AG10803 (cell line): ENCODE measurements at places on chromosomes 4 and X.

DNA sequence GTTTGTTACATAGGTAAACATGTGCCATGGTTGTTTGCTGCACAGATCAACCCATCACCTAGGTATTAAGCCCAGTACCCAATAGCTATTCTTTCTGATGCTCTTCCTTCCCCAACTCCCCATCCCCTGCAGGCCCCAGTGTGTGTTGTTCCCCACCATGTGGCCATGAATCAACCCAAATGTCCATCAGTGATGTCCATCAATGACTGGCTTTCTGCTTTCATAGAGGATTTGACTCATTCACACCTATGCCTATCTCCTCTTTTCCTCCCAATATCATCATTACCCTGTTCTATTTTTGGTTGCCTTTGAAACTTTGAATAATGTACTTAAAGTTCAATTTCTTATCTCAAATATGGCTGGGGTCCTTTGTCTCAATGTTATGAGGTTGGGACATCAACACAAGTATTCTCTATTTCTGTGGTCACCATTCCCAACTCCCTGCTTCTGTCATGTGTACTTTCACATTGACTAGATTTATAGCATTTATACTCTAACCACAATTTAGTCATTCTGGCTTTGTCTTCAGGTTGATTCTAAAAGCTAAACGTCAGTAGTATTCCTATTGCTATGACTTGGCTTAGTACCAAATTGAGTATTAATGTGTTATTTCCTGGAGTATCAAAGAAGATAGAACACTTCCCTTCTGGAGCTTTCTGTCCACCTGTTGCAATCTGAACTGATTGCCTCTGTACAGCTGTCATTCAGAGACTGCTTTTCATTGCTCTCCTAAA lies 107.2 kb downstream of the TAB3 start:
- no peak for DNase-seq

DNA sequence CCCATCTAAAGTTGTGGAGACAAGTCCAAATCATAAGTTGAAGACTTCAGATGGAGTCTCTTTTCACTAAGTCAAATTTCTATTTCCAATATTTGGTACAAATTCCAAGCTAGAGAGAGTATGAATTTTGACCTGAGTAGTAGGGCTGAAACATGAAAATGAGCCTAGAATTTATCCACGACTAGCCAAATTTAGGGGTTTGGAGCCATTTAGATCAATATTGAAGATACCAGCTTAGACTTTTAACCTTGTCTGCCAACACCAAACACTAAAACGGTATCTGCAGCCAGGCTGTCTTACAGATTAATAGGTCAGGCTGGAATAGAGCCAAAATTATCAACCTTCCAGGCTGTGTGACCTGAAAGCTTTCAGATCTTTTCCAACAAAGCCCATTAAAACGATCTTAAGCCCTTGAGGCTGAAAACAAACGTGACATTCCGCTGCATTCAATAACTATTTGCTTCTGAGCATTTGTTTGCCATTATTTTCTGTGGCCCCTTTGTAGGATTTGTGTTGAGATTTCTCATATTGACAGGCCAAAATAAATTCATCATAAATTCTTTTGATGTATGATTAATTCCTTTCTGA lies 268.7 kb upstream of the DKK2 start:
- no peak for DNase-seq

- peak; percentile 12 for DNase-seq
These were observed 72.1 kb downstream of the ARHGEF38 start for GRCh38 chr4:105624530-105624929.

DNA sequence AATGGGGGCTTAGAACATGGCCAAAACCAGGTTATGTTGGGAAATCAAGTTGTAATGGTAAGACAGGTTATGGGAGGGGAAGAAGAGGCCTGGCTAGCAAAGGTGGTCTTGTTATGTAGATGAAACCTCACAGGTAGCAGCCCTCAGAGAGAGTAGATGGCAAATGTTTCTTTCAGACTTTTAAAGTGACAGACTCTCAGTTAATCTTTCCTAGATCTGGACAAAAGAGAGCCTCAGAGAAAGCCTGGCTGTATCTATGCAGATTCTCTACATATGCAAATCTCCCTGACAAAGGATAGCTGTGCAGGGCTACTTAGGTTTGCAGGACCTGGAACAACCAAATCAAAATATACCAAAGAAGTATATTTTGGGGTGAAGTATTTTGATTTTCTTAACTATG lies 284.1 kb upstream of the AMOT start:
- DNase-seq = no peak

GRCh38 chrX:131081772-131082740 lies 23.9 kb downstream of the ARHGAP36 start:
- DNase-seq = no peak

DNA sequence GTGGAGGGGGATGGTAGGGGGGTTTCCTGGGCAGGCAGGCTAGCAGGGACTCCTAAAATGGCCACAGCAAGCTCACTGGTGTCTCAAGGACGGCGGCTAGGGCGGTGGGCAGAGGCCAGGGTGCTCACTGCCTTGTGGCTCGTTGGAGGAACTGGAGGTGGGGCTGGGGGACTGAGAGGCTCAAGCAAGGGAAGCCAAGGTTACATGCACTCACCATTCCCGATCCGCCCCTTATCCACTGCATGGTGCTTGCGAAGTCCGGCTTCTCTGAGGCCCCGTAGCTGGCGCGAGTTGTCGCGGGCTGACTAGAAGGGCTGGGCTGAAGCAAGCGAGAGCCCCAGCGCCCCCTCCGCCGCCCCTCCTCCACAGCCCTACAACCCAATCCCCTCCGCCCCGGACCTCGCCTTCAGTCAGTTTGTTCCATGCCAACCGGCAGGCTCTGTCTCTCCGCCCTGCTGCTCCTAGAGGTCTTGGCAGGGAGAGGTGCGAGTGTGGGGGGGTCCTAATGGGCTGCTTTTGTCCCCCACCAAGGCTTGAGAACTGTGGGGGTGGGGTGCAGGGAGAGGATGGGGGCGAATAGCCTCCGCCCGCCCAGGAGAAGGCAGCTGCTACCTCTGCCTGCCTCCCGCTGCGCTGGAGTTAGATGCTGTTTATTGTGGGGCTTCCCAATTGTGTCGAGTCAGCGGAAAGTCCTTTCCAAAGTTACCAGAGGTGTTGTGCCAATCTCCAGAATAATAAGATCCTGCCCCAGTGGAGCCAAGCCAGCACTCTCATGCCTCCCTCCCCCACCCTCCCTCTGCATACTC lies at the start of gene ARHGEF9:
TSS of gene ARHGEF9 (minus strand) at position 313 of the 806 bp plus-strand sequence. CDS start at position 244, 69 bp downstream.
- DNase-seq = peak; percentile 3

- DNase-seq = no peak
These were observed 102.5 kb downstream of the LARP7 start for GRCh38 chr4:112739442-112739841.

GRCh38 chrX:128781506-128781905 lies 729.3 kb upstream of the ACTRT1 start:
- no peak for DNase-seq

DNA sequence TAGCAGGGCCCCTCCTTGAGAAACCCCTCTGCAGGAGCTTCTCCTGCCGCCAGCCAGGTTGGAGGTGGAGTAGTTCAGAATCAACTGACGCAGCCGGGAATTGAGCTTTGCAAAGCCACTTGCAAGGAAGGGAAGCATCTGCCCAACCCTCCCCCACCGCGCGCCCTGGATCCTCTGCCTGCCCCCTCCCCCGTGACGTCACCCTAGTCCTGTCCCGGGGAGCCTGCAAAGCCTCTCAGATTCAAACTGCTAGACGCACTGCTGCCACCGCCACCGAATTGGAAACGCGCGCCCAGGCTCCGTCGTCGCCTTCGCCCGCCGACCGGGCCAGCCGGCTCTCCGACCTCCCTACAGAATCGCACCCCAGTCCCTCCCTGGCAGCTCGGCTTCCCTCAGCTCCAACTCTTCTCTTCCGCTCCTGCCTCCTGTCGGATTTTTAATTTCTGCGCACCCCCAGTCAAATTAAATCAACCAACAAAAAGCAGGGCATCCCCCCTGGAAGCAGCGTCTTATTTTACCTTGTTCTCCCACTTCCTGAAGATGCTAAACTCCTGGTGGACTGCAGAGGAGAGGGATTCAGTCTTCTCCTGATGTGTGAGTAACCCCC lies 3.8 kb downstream of the SLITRK2 start:
- no peak for DNase-seq
